Stimulated activated naive B cell treated with anti-CD40 and anti-IgM and Interleukin-4, amounts not matched to agents 10 μg/mL and 1 μg/mL and 100 μg/mL, for 72 hours (primary cell): ENCODE measurements at places on chromosomes 2 and 18.
A peak's percentile ranks its signal among the peaks of the same experiment; 100 is the strongest.

DNA sequence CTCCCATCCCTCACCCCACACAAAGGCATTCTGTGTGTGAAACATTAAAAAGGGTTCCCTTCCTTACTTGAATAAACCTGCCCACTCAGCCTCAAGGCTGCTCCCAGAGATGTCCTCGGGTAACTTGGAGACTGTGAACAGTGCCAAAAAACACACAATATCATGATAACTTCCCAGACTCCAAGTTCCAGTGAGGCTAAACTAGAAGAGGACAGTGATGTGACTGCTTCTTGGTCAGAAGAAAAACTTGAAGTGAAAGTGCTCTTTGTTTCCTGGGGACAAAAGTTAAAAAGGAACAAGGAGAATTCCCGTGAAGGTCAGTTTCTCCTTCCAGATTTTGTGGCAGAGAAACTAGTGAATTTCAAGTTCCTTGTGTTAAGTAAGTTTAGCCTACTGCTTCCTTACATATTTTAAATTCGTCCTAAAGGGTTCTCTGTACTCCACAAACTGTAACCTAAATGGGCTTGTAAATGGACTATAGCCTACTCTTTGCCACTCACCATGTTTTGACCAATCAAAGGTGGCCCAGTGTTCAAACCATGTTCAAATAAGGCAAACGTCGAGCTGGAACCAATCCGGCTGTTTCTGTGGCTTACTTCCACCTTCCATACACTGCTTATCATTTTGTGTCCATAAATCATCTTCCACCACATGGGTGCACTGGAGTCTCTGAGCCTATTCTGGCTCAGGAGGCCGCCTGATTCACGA lies 20.4 kb downstream of the TPRKB start:
- H3K27me3 ChIP-seq: peaks cover 22% of the 10 kb centered on the region
- H3K27ac ChIP-seq: no peak overlapping the region
- peaks cover 6% of the 10 kb centered on the region for H3K36me3 ChIP-seq

DNA sequence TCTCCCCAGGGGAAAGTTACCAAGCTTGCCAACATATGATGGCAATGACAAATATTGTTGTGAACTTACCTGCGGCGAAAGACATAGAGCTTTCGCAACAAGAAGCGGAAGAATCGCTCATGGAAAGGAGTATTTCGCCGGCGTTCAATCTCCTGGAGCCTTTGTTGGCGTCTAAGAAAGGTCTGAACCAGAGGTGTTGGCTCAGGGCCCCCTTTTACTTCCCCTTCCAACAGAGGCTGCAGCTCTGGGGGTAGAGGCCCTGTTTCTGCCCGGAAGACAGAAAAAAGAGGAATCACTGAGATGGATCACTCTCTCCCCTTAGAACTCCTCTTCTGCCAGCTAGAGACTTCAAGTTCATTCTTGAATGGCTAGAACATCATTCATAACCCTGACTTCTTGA lies 10.8 kb downstream of the GGCX start:
- H3K4me3 ChIP-seq: no peak overlapping the region
- H3K36me3 ChIP-seq: peaks cover 27% of the 10 kb centered on the region
- H3K27me3 ChIP-seq: no peaks in the 10 kb centered on the region
- H3K4me1 ChIP-seq: no peaks in the 10 kb centered on the region
- H3K27ac ChIP-seq: peak overlapping the region; percentile 67
- no peak for DNase-seq

DNA sequence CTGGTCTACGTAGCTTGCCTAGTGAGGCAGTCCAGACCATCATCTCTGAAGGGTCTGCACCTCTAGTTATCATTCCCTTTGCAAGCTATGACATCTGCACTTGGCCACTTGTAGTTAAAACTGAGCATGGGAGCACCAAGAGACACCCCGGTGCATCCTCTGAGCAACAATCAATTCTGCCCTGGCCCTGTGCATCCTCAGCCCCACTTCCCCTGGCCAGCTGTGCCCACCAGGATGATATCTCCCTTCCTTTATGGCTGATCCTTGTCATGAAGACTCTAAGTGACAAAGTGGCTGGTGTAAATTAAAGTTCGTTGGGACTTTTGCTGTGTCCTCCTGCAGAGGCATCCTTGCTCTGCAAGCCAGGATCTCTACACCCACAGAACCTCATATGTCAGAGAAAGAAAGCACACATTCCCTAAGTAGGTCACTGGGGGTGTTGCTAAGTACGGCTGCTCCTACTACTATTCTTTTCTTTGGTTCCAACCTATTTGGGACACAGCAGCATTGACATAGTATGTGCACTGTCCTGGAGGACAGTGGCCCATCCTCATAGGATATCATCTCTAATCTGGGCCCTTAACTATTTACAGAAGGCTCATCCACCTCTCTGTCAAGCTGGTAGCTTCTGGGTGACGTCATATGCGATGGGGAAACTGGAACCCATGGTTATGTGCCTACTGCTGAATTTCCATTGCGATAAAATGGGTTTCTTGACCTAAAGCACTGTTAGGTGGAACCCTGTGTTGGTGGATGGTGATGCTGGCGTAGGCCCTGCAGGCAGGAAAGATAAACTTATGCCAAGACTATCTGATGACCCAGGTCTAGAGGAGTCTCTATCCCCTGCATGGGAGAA lies 384.3 kb upstream of the ID2 start:
- H3K27ac ChIP-seq: no peak overlapping the region
- H3K4me1 ChIP-seq: peaks cover 32% of the 10 kb centered on the region
- H3K36me3 ChIP-seq: peaks cover 14% of the 10 kb centered on the region
- H3K4me3 ChIP-seq: no peak overlapping the region
- peaks cover 60% of the 10 kb centered on the region for H3K27me3 ChIP-seq
- DNase-seq: no peak

GRCh38 chr18:13613591-13614501 lies 112.5 kb downstream of the FAM210A start:
- peaks cover 95% of the 10 kb centered on the region for H3K4me1 ChIP-seq
- no peaks in the 10 kb centered on the region for H3K27me3 ChIP-seq
- peak; percentile 45 for DNase-seq
- peak overlapping the region; percentile 83 for H3K4me3 ChIP-seq
- H3K27ac ChIP-seq: peak overlapping the region; percentile 98

- peaks cover 23% of the 10 kb centered on the region for H3K36me3 ChIP-seq
- H3K27ac ChIP-seq: no peak overlapping the region
- peaks cover 12% of the 10 kb centered on the region for H3K4me1 ChIP-seq
- H3K4me3 ChIP-seq: no peak overlapping the region
- no peak for DNase-seq
- H3K27me3 ChIP-seq: no peaks in the 10 kb centered on the region
Measured at GRCh38 chr2:241940329-241940728, 70.8 kb downstream of the RTP5 start.

DNA sequence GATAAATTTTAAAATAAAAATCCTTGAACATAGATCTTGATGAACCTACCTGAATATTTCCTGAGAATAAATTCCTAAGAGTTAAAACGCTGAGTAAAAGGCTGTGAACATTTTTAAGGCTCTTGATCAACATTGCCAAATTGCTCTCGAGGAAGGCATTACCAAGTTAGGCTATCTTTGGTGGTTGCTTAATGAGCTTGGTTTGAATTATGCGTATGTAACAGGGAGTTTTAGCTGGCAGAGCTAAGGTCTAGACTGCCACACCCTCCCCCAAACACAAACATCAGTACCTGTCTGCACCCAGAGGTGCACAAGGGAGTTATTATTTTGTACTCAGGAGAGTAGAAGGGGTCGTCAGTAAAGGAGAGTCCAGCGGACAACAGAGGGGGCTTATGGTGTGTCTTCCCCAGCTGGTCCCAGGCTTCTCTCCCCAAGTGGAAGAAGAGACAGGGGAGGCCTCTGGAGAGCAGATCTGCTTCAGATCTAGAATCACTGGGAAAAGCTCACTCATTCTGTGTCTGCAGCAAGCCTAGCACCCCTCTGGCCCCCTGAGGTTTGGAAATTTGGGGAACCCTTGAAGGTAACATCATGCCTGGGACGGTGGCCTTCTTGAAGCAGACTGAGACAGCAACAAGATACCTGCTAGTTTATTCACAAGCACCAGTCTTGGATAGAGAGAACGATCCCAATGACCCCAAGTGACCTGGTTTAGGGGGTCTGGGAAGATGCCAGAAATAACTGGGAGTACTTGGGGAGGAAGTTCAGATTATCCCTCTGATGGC lies 197.2 kb upstream of the ID2 start:
- no peak overlapping the region for H3K4me3 ChIP-seq
- H3K36me3 ChIP-seq: peaks cover 15% of the 10 kb centered on the region
- H3K27ac ChIP-seq: no peak overlapping the region
- no peak for DNase-seq
- peaks cover 85% of the 10 kb centered on the region for H3K4me1 ChIP-seq

GRCh38 chr2:234025466-234025865 lies 25.0 kb upstream of the SPP2 start:
- DNase-seq: no peak
- no peak overlapping the region for H3K27ac ChIP-seq
- H3K4me1 ChIP-seq: peaks cover 6% of the 10 kb centered on the region
- peaks cover 31% of the 10 kb centered on the region for H3K27me3 ChIP-seq

GRCh38 chr2:164810843-164811242 lies 30.8 kb downstream of the COBLL1 start:
- H3K4me1 ChIP-seq: peaks cover 12% of the 10 kb centered on the region
- no peak for DNase-seq
- H3K27ac ChIP-seq: no peak overlapping the region
- no peaks in the 10 kb centered on the region for H3K36me3 ChIP-seq
- H3K4me3 ChIP-seq: no peak overlapping the region

DNA sequence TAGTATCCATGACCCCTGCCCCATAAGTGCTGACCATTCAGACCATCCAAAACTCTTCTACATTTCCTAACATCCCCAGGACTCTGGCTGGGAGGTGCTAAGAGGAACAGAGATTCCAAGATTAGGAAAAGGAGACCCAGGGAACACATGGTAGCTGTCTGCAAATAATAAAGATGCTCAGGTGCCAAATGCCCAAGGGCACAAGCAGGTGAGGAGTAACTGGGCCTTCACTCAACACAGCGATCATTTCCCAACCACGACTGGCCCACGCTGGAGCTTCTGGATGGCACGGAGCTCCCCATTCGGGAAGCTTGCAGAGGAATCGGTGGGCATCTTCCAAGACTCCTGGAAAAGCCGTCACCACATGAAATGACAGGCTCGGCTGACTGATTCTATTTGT lies 255.9 kb upstream of the SMIM21 start:
- no peak overlapping the region for H3K4me3 ChIP-seq
- H3K36me3 ChIP-seq: no peaks in the 10 kb centered on the region
- H3K4me1 ChIP-seq: no peaks in the 10 kb centered on the region
- no peak overlapping the region for H3K27ac ChIP-seq

- H3K27ac ChIP-seq: peak overlapping the region; percentile 32
- H3K27me3 ChIP-seq: no peaks in the 10 kb centered on the region
- no peak overlapping the region for H3K4me3 ChIP-seq
- H3K36me3 ChIP-seq: no peaks in the 10 kb centered on the region
Measured at GRCh38 chr2:82527124-82527523, 1932.0 kb downstream of the SUCLG1 start.

GRCh38 chr2:127012215-127012614 lies 94.7 kb downstream of the BIN1 start:
- no peaks in the 10 kb centered on the region for H3K4me1 ChIP-seq
- H3K27me3 ChIP-seq: peaks cover 40% of the 10 kb centered on the region
- no peak overlapping the region for H3K27ac ChIP-seq
- no peaks in the 10 kb centered on the region for H3K36me3 ChIP-seq

GRCh38 chr2:63073994-63074393 lies 23.4 kb downstream of the OTX1 start:
- H3K4me3 ChIP-seq: no peak overlapping the region
- H3K27me3 ChIP-seq: peaks cover 26% of the 10 kb centered on the region
- no peak for DNase-seq

- H3K36me3 ChIP-seq: no peaks in the 10 kb centered on the region
- no peak overlapping the region for H3K4me3 ChIP-seq
- DNase-seq: no peak
- H3K4me1 ChIP-seq: no peaks in the 10 kb centered on the region
- H3K27me3 ChIP-seq: peaks cover 3% of the 10 kb centered on the region
Measured at GRCh38 chr2:3604991-3605961, 10.4 kb downstream of the COLEC11 start.

DNA sequence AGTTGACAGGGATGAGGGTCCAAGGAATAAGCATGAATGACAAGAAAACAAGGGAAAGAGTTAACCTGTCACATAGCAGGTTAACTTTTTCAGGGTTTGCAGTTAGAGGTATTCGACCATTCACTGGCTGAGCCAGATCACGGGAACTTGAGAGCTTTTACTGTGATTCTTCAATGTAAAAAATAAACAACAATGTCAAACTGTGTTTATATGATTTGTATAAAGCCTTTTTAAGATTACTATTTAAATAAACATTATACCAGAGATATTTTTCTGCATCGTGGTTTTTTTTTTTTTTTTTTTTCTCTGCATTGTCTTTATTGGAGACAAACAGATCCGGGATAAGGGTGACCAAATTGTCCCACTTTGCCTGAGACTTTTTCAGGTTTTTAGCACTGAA lies 115.6 kb downstream of the NRP2 start:
- H3K4me3 ChIP-seq: no peak overlapping the region
- H3K36me3 ChIP-seq: peaks cover 29% of the 10 kb centered on the region
- no peak for DNase-seq
- H3K4me1 ChIP-seq: peaks cover 2% of the 10 kb centered on the region

- no peaks in the 10 kb centered on the region for H3K36me3 ChIP-seq
- no peaks in the 10 kb centered on the region for H3K4me1 ChIP-seq
- H3K27ac ChIP-seq: no peak overlapping the region
- no peak for DNase-seq
- peaks cover 6% of the 10 kb centered on the region for H3K27me3 ChIP-seq
- no peak overlapping the region for H3K4me3 ChIP-seq
Measured at GRCh38 chr2:53561155-53561554, 206.4 kb upstream of the CHAC2 start.

DNA sequence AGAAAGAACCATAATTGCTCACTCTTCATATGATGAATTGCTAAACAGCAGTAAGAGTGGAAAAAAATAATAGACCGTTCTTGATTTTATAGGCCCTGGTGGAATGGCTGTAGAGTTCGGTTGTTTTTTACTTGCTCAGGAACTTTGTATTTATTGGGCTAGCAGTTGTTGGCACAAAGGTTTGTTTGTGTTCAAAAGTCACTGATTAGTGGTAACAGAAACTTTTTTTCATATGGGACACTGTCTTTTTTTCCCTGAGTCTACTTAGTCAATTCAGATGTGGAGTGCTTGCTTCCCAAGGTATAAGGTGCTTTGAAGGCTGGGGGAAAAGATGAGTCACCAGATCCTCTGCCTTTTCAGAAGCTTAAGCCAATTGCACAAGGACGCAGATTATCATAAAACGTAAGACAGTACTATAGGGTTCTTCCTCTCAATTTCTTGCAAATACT lies 25.8 kb downstream of the PHLPP1 start:
- H3K36me3 ChIP-seq: peaks cover 9% of the 10 kb centered on the region
- H3K27ac ChIP-seq: no peak overlapping the region
- DNase-seq: no peak
- H3K27me3 ChIP-seq: no peaks in the 10 kb centered on the region
- H3K4me1 ChIP-seq: peaks cover 31% of the 10 kb centered on the region

DNA sequence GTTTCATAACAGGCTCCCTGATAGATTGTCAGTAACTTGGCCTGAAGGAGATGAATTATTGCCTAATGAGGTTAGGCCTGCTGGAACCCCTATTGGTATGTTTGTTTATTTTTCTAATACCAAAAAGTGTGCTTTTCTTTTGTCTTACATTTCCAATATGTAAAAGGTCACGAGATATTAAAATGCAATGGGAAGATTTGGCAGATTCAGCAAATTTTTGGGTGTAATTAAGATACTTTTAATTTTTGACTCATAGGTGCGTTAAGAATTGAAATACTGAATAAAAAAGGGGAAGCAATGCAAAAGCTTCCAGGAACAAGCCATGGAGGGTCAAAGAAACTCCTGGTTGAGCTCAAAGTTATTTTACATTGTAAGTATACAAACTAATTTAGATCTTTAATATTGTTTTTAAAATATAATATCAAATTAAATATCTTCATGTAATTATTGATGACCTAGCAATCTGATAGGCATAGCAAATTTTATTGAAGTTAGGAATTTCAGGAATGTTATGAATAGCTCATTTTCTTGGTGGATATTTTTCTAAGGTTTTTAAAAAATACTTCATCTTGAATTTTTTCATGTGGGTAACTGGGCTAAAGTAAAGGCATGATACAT lies 52.1 kb downstream of the SMCHD1 start:
- DNase-seq: no peak
- no peak overlapping the region for H3K4me3 ChIP-seq
- peaks cover 5% of the 10 kb centered on the region for H3K4me1 ChIP-seq
- H3K27me3 ChIP-seq: no peaks in the 10 kb centered on the region
